ENCODE measurements at places on chromosomes 5 and 9. TPM values are rescaled to one million over a fixed set of nuclear protein-coding genes. Genes with fewer than 3 reads are reported as not detected.

Gene TEX48
- total RNA-seq = not detected

- H3K36me3 ChIP-seq = no peaks in the 10 kb centered on the region
- H3K27me3 ChIP-seq = no peaks in the 10 kb centered on the region
- no peak for DNase-seq
- no peaks in the 10 kb centered on the region for H3K4me1 ChIP-seq
Observed at GRCh38 chr9:73080110-73080694, 71.5 kb upstream of the ANXA1 start.

Gene BTNL8
- 0.48 TPM for total RNA-seq

DNA sequence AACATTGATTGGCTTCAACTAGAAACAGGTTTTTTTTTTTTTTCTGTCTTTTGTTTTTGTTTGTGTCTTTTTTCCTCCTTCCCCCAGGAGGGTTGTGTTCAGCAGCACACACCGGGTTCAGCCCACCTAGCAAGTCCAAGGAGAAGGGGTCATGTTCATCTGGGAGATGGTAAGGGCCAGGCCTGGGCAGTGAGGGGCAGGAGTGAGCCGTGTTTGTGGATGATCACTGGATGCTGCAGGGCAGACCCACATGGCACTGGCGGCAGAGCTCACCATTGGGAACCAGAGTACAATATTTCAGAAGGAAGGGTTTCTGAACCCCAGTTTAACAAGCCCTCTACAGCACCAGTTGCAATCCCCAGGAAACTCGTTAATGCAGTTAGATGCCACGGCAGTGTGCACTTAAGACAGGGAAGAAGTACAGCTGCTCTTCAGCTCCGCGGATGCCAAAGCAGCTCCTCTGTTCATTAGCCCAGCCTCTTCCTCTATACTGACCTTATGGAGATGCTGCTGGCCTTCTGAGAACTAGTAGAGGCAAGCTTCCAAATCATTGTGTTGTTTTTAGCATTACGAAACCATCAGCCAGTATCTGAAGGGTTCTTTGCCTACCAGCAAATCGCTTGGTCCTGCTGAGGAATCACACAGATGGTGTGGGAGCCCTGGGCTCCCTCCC is 508.2 kb upstream of the WWC1 start:
- DNase-seq = no peak
- H3K36me3 ChIP-seq = no peaks in the 10 kb centered on the region
- no peak overlapping the region for H3K4me3 ChIP-seq
- no peak overlapping the region for H3K27ac ChIP-seq

Gene CDC25C
- 20.8 TPM for total RNA-seq

DNA sequence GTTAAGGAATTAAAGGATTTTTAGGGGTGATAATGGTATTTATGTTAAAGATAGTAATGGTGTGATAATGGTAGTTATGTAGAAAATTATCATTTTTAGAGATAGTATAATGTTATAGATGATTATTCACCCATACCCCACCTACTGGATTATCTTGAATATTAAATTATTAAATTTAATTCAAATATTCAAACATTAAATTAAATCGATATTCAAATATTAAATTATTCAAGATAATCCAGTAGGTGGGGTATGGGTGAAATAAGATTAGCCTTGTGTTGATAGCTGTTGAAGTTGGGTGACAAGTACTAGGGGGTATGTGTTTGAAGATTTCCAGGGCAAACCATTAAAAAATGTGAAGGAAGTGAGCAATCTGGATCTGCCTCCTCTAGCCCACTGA is 15.6 kb downstream of the FAM219A start:
- DNase-seq = no peak
- no peak overlapping the region for H3K4me3 ChIP-seq
- peaks cover 5% of the 10 kb centered on the region for H3K4me1 ChIP-seq
- no peak overlapping the region for H3K27ac ChIP-seq

Gene TMEM252
- not detected for total RNA-seq

GRCh38 chr5:933251-933861 is 40.7 kb downstream of the TRIP13 start:
- no peak overlapping the region for H3K4me3 ChIP-seq
- H3K36me3 ChIP-seq = no peaks in the 10 kb centered on the region
- DNase-seq = no peak
- H3K27me3 ChIP-seq = no peaks in the 10 kb centered on the region
- no peaks in the 10 kb centered on the region for H3K4me1 ChIP-seq

All from H1 (cell line).